ENCODE measurements at places on chromosomes 13 and 19.

GRCh38 chr13:80591976-80592740 lies 251.2 kb upstream of the SPRY2 start:
- H3K36me3 ChIP-seq, result no peaks in the 10 kb centered on the region
- no peak for DNase-seq
- no peaks in the 10 kb centered on the region for H3K27me3 ChIP-seq

GRCh38 chr19:15517778-15518177 lies 9.5 kb downstream of the CYP4F22 start:
- H3K4me1 ChIP-seq, result no peaks in the 10 kb centered on the region
- no peak overlapping the region for H3K4me3 ChIP-seq
- DNase-seq, result no peak
- no peaks in the 10 kb centered on the region for H3K27me3 ChIP-seq

DNA sequence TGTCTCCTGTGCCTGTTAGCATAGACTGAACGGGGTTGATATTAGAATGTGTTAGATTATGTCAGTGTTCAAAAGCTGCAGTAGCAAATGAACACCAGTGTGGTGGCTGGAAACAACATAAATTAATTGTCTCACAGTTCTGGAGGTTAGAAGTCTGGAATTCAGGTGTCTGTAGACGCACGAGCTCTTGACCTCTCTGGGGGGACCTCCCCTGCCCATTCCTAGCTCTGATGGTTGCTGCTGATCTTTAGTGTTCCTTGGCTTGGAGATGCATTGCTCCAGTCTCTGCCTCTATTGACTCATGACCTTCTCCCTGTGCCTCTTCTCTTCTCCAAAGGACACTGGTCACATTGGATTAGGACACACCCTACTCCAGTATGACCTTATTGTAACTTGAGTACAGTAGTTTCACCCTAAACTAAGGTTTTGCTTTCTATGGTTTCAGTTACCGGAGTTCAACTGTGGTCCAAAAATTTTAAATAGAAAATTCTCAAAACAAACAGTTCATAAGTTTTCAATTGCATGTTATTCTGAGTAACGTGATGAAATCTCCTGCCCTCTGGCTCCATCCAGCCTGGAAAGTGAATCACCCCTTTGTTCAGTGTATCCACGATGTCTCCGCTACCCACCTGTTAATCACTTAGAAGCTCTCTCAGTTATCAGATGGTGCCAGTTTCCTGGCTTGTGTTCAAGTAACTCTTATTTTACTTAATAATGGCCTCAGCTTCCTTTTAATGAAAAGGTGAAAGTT lies 273.2 kb downstream of the MYO16 start:
- H3K27me3 ChIP-seq, result no peaks in the 10 kb centered on the region
- H3K4me1 ChIP-seq, result no peaks in the 10 kb centered on the region
- H3K4me3 ChIP-seq, result no peak overlapping the region
- H3K36me3 ChIP-seq, result no peaks in the 10 kb centered on the region
- H3K27ac ChIP-seq, result no peak overlapping the region
- no peak for DNase-seq

- no peaks in the 10 kb centered on the region for H3K27me3 ChIP-seq
- H3K36me3 ChIP-seq, result no peaks in the 10 kb centered on the region
- DNase-seq, result no peak
- H3K27ac ChIP-seq, result peak overlapping the region; percentile 34
- no peak overlapping the region for H3K4me3 ChIP-seq
These were observed 47.7 kb upstream of the USPL1 start for GRCh38 chr13:30569901-30570576.

GRCh38 chr13:42594481-42595252 lies 20.7 kb downstream of the TNFSF11 start:
- no peak overlapping the region for H3K27ac ChIP-seq
- H3K36me3 ChIP-seq, result no peaks in the 10 kb centered on the region
- H3K4me1 ChIP-seq, result peaks cover 8% of the 10 kb centered on the region
- DNase-seq, result no peak
- no peaks in the 10 kb centered on the region for H3K27me3 ChIP-seq
- H3K4me3 ChIP-seq, result no peak overlapping the region

Data from vagina (tissue), 2 donors.